Activated CD8-positive, alpha-beta memory T cell treated with anti-CD3 and anti-CD28 coated beads, Interleukin-2, amount 10 ng/mL, durations not matched to agents 7 days and 5 days (primary cell): ENCODE measurements at places on chromosomes 6 and 20. TPM values are rescaled to one million over a fixed set of nuclear protein-coding genes. Genes with fewer than 3 reads are reported as not detected.
A peak's percentile ranks its signal among the peaks of the same experiment; 100 is the strongest.

DNA sequence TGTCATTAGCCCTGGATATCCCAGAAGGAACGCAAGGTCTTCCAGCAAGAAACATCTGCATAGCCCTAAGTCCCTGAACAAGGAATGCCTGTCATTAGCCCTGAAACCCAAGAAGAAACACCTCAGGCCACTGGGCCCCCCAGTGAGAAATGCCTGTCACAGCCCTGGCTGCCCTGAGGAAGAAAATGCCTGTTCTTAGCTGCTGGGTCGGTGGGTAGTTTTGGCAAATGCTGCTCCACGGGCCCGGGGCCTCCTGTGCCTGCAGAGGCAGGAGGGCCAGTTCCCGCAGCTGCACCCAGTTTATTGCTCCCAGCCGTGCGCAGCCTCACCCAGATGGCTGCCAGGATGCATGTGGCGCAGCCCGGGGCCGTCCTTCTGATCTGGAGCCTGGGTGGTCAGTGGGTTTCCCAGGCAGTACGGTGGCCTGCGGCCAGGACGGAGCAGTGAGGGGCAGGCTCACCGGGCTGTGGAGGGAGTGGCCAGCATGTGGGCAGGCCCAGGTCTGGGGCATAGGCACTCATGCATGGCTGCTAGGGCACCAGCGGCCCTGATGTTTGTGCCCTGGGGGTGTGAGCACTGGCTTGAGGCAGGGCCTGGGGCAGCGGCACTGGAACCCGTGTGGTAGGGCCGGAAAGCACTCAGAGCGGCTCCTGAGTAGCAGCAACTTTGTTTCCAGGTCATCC is 219.0 kb downstream of the ERMARD start:
- DNase-seq = no peak

The SRMS gene
- not detected for total RNA-seq

The TUBB gene
- 1,499 TPM for total RNA-seq

- DNase-seq = no peak
These were observed 12.1 kb upstream of the C20orf203 start for GRCh38 chr20:32685541-32686529.

DNA sequence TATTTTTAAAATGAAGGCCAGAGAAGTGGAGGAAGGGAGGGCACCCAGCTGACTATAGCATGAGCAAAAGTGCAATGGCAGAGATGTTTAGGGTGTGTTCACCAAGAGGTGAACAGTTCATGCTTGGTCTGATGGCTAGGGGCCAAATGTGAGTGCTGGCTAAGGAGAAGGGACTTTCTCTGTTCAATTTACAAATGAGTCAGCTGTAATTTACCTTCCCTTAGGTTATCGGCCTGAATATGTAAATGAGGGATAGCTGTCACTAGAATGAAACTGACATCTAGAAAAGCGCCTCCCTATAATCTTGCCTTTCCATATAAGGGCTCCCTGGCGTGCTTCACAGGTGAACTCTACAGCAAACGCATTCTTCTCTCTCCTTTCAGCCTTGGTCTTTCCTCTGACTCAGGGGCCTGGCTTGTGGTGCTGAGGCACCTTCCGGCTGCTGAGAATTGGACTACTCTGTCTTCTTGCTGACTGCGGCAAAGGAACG is 114.7 kb upstream of the BACH2 start:
- peak; percentile 88 for DNase-seq
